ENCODE measurements at places on chromosomes 3 and 15. TPM values are rescaled to one million over a fixed set of nuclear protein-coding genes. Genes with fewer than 3 reads are reported as not detected.

Gene SPTBN5
- 1.5 TPM for total RNA-seq

DNA sequence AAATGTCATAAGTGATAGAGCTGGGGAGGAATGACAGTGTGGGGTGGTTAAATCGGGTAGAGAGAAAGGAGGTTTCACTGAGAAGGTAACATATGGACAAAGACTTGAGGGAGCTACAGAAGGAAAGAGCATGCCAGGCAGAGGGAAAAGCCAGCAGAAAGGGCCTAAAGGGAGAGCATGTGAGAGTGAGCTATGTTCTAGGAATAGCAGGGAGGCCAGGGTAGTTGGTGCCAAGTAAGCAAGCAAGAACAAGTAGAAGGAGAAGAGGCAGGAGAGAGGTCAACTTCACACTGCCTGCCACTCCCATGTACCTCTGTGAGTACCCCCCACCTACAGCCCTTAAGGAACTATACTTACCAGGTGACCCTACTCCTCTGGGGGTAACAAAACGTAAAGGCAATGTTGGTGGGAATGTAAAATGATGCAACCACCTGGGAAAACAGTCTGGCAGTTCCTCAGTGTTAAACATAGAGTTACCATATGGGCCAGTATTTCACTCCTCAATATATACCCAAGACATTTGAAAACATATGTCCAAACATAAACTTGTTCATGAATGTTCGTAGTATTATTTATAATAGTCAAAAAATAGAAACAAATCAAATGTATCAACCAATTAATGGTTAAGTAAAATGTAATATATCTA is 67.6 kb downstream of the SFMBT1 start:
- DNase-seq = no peak

DNA sequence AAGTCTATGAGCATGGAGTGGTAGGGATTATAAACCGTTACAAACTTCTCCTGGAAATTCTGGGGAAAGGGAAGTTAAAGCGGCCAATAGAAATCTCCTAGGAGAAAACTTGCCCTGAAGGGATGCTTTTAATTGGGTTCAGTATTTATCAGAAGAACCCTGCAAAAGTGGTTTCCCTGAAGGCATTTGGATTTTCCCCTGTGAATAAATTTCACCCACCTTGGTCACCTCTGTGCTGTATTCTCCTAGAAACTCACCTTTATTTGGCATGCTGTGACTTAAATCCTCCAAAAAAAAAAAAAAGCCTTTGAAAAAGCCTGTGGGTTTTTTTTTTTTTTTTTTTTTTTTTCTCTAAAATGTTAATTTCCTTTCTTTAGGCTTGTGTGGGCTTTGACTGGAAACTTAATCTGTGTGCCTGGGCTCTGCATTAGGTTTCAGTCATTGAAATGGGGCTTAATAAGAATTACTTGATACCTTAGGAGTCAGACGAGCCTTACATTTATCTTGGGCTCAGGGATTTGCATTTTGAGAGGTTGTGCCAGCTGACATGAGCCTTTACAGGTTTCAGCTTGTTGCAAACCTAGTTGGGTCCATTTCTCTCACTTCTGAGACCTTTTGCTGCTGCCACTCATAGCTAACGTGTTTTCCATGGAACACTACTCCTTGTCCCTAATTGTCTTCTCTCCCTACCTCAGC is 22.0 kb downstream of the TGFBR2 start:
- DNase-seq = no peak

Gene STIMATE
- 12.9 TPM for total RNA-seq

DNA sequence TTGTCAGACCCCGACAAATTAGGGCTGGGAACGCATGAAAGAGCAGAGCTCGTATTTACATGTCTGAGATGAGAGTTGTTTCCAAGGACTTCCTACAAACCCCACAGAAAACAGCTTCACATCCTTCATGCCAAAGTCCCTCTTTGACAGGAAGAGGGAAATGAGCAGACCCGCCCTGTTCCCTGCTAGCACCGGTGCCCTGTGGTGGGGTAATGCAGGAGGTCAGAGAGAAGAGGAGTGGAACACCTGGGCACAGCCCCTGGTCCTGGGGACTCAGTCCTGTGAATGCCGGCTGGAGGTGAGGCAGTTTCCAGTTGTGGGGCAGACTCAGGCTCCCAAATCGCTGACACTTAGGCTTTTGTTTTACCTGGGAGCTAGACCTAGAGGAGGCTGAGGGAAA is 4.0 kb downstream of the PLA2G4D start:
- DNase-seq = no peak

Gene KBTBD8
- total RNA-seq = 0.97 TPM

Gene SEMA7A
- total RNA-seq = 3.2 TPM
